Stomach (tissue), 19 donors: ENCODE measurements at places on chromosomes 2 and 18. TPM values are rescaled to one million over a fixed set of nuclear protein-coding genes. Genes with fewer than 3 reads are reported as not detected.

The ZNF519 gene
- 0.58 TPM for total RNA-seq

The COL6A3 gene
- 145 TPM for total RNA-seq

The ADD2 gene
- 5.5 TPM for total RNA-seq

GRCh38 chr2:235678712-235679111 is 184.9 kb downstream of the AGAP1 start:
- no peak overlapping the region for H3K27ac ChIP-seq
- no peaks in the 10 kb centered on the region for H3K36me3 ChIP-seq
- H3K4me3 ChIP-seq = no peak overlapping the region

The MARCO gene
- total RNA-seq = not detected

DNA sequence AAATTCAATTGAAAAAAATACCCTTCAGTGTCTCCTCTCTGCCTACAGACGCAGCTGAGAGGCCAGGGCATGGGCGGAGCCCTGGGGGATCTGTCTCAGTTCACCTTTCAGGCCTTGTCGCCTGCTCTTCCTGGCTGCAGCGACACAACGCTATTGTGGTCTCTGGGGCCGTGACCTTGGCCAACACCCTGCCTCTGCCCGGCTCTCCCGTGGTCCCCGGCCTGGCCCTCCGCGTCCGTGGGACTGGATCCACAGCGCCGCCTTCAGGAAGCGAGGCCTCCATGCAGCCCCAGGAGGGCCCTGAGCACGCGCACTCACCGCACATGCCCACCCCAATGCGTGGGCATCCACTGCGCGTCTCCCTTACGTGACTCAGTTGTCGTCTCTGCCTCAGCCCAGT is 81.1 kb downstream of the MRPS9 start:
- no peak for DNase-seq
- H3K4me3 ChIP-seq = no peak overlapping the region
- H3K27ac ChIP-seq = no peak overlapping the region
- no peaks in the 10 kb centered on the region for H3K27me3 ChIP-seq
- no peaks in the 10 kb centered on the region for H3K4me1 ChIP-seq

The TMSB10 gene
- 1,954 TPM for total RNA-seq

DNA sequence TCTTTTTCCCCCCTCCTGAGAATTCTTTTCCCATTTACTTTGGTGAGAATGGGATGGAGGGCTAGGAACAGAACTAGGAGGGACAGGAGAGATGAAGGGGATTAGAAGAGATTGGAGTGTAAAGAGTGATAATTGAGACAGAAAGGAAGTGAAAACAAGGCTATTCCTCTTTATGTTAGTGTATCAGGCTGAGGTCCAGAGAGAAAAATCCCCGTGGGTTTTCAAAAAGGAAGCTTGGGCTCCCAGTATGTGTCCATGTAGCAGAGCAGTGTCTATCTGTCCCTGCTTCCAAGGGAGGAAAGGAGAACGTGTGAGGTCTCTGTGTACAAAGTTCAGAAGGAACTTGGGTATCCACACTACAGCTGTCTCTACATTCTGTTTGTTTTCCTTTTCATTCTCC is 59.9 kb upstream of the KCNE4 start:
- peaks cover 20% of the 10 kb centered on the region for H3K4me1 ChIP-seq
- DNase-seq = no peak
- no peak overlapping the region for H3K4me3 ChIP-seq

- peaks cover 13% of the 10 kb centered on the region for H3K36me3 ChIP-seq
- no peaks in the 10 kb centered on the region for H3K27me3 ChIP-seq
- no peak overlapping the region for H3K4me3 ChIP-seq
- peak overlapping the region; percentile 25 for H3K27ac ChIP-seq
- DNase-seq = no peak
- peaks cover 20% of the 10 kb centered on the region for H3K4me1 ChIP-seq
Observed at GRCh38 chr18:79524181-79525078, 128.7 kb downstream of the NFATC1 start.

DNA sequence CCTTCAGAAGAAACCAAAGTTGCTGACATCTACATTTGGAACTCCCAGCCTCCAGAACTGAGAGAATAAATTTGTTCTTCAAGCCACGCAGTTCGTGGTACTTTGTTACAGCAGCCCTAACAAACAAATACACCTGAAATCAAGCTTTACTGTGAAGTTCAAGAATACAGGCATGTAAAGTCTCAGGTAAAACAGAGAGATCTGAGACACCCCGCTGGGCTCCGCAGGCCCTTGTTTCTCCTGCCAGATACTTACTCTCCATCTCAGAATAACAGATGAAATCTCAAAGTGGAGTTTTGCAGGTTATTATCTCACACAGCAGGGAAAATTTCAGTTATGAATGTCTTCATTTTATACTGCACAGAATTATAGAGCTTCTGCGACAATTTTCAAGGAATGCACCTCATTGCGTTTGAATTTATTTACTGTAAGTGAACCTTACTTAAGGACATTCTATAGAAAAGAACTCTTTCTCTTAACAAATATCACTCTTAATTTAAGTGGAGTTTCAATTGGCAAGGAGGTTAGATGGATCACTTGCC is 492.4 kb upstream of the LRATD1 start:
- no peaks in the 10 kb centered on the region for H3K4me1 ChIP-seq
- no peak overlapping the region for H3K27ac ChIP-seq
- no peak for DNase-seq
- no peak overlapping the region for H3K4me3 ChIP-seq
- no peaks in the 10 kb centered on the region for H3K36me3 ChIP-seq
- H3K27me3 ChIP-seq = no peaks in the 10 kb centered on the region

The GDF7 gene
- 0.37 TPM for total RNA-seq

DNA sequence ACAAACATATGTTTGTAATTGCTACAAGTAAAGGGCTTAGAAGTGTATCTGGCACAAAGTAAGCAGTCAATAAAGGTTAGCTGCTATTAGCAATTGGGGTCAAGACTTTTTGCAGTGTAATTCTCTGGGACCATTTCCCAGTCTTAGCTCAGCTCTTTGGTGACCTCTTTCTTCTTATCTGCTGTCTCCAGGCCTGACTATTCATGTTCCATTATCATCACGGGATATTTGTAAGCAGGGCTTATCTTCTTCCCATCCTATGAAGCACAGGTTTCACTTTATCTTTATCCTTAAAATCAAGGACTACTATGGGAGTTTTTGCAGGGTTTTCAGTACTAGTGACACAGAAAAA is 131.7 kb downstream of the DOCK10 start:
- H3K27me3 ChIP-seq = no peaks in the 10 kb centered on the region
- DNase-seq = peak; percentile 54
- peaks cover 14% of the 10 kb centered on the region for H3K4me1 ChIP-seq

DNA sequence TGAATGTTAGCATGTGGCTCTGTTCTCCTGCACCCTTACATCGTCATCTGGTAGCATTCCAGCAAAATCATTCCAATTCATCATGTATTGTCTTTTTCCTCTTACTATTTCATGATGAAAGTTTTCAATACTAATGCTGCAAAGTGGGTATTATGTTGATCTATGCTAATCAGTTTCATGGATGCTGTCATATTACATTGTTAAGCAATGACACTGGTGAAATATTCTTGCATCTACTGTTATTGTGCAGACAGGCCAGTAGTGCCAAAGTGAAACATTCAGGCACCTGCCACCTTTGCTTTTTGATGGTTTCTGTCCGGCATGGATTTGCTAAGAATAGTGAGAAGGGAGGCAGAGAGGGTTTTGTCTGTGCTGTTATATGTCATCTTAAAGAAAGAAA is 76.1 kb upstream of the SMIM21 start:
- H3K4me1 ChIP-seq = peaks cover 7% of the 10 kb centered on the region
- no peaks in the 10 kb centered on the region for H3K36me3 ChIP-seq
- no peaks in the 10 kb centered on the region for H3K27me3 ChIP-seq
- no peak overlapping the region for H3K4me3 ChIP-seq
- no peak overlapping the region for H3K27ac ChIP-seq
- no peak for DNase-seq

DNA sequence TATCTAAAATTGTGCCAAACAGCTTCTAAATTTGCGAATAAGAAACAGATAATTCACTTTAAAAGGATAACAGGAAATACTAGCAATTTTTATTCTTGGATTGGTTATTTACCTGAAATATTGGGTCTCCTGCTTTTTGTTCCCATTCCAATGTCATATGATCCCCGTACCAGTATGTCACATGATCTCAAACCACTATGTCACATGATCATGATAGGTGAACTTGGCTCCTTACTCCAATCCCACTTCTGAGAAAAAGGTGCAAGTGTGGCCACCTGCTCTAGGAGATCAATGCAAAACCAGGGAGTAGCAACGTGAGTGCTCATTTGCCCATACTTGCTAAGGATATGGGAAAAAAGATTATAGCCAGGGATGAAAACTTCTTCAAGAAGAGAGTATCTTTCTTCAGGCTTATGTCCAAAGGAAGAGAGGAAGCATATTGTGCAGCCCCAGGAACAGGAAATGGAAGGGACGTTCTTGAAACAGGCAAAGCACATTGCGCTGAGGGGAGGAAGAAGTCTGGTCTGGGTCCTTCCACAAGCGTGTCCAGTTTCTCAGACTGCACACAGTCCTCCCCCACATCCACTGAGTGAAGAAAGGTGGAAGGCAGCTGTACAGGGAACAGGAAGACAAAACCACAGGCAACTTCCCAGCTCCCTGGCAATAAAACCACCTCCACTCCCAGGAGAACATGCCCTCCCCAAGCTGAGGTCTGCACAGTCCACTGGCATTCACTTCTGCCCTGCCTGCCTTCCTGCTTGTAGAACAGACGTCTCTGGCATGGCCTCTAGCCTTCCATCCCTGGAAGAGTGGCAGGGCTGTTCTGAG is at the start of gene LYG2:
TSS of gene LYG2 (minus strand) at position 176 of the 828 bp plus-strand sequence. CDS start 1,406 bp downstream, outside the sequence.
- no peaks in the 10 kb centered on the region for H3K36me3 ChIP-seq
- no peak within 1 kb of the TSS for H3K4me3 ChIP-seq
- DNase-seq = no peak
- no peak within 1 kb of the TSS for H3K27ac ChIP-seq
- no peaks in the 10 kb centered on the region for H3K27me3 ChIP-seq

DNA sequence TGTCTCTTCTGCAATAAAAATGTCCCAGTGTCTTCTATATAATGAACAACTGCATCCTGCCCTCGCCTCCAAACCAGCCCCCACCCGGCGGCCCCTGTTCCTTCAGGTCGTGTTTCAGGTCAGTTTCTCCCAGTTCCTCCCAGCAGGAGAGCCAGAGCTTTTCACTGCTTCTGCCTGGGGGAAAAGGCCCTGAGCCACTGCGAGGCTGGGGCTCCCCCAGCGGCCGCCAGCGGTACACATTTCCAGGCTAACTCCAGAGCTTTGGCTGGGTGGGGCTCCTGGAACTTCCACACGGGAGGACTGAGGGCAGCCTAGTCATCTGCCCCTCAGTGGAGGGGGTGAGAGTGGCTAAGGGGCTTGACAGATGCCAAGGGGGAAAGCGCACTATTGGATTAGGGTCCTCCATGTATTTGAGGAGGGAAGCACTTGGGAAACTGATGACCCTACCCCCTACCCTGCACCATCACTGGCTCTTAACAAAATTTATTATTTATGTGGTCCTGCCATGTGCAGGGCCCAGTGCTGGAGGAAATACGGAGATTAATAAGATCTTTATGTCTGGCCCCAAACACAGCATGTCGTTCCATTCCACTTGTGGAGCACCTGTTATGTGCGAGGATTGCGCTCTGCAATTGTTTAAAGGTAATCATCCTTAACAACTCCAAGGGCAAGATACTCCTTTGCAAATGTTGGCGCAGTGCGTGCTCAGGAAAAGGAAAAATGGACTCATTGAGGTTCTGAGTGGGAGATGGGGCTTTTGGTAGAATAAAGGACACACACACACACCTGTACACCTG is 17.3 kb upstream of the CYS1 start:
- H3K4me1 ChIP-seq = no peaks in the 10 kb centered on the region
- H3K27me3 ChIP-seq = no peaks in the 10 kb centered on the region
- H3K27ac ChIP-seq = no peak overlapping the region
- DNase-seq = peak; percentile 71

DNA sequence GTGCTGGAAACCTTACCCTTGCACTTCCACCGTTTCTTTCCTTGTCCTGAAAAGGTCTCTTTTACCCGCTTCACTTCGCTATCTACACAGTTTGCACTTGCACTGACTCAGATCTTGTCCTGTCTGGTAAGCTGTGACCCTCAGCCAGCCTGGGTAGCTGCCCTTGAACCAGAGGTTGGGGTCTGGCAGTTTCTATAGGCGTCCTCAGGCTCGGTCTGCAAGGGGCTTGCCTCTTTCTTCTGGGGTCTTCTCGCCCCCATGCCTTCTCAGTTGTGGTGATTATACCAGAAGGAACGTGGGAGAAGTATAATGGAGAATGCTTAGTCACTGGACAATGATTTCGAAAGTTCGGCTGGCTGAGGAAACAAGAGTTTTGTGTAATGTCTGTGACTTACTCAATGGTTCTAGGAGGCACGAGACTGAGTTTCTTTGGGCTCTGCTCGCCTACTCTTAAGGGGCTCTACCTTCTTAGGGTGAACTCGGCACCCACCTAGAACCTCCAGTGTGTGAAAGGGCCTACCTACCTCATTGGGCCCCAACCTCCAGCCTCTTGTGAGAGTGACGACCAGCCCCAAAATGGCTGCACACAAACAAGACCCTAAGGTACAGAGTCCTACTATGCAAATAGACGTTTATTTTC is 6.9 kb upstream of the STAT1 start:
- DNase-seq = peak; percentile 36
- H3K4me3 ChIP-seq = peak overlapping the region; percentile 65
- H3K36me3 ChIP-seq = no peaks in the 10 kb centered on the region

- peaks cover 13% of the 10 kb centered on the region for H3K27me3 ChIP-seq
- H3K36me3 ChIP-seq = no peaks in the 10 kb centered on the region
- peak within 1 kb of the TSS; percentile 78 for H3K27ac ChIP-seq
- H3K4me1 ChIP-seq = peaks cover 51% of the 10 kb centered on the region
- peak; percentile 68 for DNase-seq
Observed at GRCh38 chr18:26865557-26865956, at the start of gene AQP4. Gene AQP4 (minus strand): TSS chr18:26865707. CDS start chr18:26865689, 18 bp downstream.

GRCh38 chr2:41127351-41127750 is 675.5 kb upstream of the SLC8A1 start:
- H3K36me3 ChIP-seq = no peaks in the 10 kb centered on the region
- no peak overlapping the region for H3K4me3 ChIP-seq
- no peaks in the 10 kb centered on the region for H3K4me1 ChIP-seq
- H3K27me3 ChIP-seq = no peaks in the 10 kb centered on the region
- no peak for DNase-seq

DNA sequence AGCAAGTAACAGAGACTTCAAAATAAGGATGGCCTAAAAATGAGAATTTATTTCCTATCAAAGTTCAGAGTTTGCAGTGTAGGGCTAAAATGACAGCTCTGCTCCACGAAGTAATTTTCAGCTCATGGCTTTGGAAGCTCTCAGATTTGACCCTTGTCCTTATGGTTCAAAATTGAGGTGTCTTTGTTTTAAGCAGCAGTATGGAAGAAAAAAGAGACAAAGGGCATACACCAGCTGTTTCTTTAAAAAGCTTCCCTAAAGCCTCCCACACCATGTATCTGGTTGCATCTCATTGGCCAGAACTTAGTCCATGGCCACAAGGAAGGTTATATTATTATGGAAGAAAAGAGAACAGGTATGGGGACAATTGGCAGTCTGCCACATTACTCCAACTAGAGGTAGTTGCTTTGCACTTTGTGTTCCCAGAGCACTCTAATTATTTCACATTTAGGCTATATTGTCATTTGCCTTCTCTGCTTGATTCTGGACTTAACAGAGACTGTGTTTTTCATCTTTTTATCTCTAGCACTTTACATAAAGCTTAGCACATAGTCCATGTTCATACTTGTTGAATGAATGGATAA is 180.4 kb downstream of the MCFD2 start:
- H3K4me1 ChIP-seq = peaks cover 51% of the 10 kb centered on the region
- no peaks in the 10 kb centered on the region for H3K27me3 ChIP-seq
- H3K27ac ChIP-seq = no peak overlapping the region
- H3K4me3 ChIP-seq = no peak overlapping the region
- no peak for DNase-seq

- H3K36me3 ChIP-seq = no peaks in the 10 kb centered on the region
- H3K4me1 ChIP-seq = no peaks in the 10 kb centered on the region
- H3K27me3 ChIP-seq = no peaks in the 10 kb centered on the region
- no peak overlapping the region for H3K27ac ChIP-seq
- DNase-seq = no peak
- H3K4me3 ChIP-seq = no peak overlapping the region
Observed at GRCh38 chr2:96239091-96239490, 26.7 kb downstream of the TMEM127 start.
